ENCODE measurements at places on chromosomes 11 and 22.

DNA sequence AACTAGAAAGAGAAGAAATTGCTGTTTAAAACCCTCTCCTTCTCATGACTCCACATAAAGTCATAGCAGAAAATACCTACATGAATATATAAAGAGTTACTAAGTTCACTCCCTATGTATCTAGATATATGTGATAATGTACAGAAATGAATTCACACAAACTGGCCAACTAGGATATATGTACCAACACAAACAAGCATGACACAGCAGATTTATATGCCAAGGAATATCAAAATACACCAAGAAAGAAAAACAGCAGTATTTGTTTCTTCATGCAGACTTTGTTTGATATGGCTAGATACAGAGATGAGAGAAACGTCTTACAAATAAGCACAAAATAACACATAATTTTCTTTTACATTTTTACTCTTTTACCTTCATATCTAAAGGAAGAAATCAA is 1.8 kb downstream of the OR51G1 start:
- DNase-seq, result no peak

- DNase-seq, result no peak
Observed at GRCh38 chr11:74992852-74993251, 4.1 kb downstream of the NEU3 start.

DNA sequence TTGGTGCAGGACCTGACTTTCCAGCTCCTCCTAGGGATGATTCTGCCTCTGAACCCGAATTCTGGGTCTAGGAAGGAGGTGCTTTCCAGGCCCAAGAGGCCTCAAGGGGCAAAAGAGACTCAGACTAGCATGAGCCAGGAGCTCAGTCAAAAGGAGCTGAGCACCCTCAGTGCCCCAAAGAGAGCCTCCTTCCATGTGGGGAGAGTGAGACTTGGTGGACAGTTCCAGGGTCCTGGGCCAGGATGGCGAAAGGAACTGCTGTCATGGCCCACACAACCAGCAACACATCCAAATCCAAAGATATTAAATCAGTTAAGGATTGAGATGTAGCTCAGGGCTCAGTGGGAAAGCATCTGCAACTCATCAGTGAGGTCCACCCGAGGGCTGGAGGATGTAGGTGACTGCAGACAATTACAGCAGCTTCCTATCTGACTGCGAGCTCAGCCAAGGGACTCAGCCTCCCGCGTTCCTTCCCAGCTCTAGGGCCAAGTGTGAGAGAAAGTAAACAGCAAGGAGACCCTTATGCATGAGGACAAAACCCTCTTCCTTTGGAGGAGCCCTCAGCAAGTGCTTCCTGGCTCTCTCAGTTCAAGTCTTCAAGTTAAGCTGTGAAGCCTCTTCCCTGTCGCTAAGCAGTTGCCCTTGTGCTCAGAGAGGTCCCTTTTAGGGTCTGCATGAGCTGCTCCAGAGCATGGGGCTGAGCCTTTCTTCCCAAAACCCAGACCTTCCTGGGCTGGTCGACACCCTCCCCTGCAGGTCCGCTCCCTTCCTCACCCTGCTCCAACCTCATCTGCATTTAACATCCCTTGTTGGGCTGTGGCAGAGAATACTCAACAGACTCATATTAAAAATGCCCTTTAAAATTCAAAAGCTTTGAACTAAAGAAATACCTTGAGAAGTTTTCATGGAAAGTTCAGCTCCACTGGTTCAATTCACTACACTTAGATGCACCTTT is 35.8 kb downstream of the C11orf58 start:
- DNase-seq, result no peak

DNA sequence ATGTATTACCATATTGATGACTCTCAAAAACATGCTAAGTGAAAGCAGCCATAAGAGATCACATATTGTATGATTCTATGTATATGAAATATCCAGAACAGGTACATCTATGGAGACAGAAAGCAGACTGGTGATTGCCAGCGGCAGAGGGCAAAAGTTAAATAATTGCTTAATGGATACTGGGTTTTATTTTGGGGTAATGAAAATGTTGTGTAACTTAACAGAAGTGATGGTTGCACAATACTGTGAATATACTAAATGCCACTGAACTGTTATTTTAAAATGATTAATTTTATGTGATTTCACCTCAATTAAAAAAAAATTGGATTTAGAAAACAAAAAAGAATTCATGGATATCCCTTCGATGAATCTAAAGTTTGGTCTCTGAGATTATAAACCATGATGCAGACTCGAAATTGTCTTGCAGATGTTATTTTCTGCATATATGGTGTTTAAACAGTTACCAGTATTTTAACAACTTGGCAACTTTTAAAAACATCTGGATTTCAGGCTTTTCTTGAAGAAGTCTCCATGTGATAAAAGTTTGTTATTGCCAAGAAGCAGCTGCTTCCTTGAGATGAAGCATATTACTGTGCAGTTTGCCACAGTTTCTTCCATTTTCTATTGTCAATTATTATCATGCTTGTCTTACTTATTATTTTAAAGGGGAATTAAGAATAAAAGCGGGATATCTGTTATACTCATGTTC is 38.1 kb downstream of the LARGE2 start:
- no peak for DNase-seq

GRCh38 chr22:45919504-45920286 is 57.3 kb downstream of the WNT7B start:
- DNase-seq, result no peak

DNA sequence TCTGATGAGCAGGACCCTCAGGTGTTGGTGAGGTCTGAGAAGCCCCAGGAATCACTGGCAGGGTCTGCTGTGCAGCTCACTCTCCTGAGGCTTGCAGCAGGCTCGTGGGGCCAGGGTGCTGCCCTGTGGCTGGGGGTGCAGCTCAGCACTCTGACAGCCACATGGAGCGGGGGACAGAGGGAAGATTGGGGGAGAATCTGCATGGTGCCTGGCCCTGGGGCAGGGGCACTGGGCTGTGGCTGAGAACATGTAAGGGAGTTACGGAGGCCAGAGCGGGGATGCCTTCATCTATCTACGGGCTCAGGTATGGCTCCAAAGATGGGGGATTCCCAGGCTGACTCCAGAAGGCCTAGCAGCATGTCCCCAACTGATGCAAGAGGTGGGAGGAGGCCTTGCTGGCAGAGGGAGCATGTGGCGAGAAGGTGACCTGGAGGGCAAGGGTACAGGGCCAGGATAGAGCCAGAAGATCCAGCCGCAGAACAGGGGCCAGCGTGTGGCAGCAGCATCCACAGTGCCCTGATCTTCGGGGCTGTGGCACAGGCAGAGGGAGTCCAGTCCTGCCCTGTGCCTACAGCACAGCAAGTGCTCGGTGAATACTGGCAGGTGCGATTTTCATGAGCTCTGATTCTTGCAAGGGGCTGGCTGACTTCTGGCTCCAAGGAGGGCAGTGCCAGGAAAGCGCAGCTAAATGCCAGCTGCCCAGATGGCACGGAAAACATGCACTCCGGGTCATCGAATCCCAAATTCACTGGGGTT is 184.7 kb downstream of the CTTN start:
- no peak for DNase-seq

DNA sequence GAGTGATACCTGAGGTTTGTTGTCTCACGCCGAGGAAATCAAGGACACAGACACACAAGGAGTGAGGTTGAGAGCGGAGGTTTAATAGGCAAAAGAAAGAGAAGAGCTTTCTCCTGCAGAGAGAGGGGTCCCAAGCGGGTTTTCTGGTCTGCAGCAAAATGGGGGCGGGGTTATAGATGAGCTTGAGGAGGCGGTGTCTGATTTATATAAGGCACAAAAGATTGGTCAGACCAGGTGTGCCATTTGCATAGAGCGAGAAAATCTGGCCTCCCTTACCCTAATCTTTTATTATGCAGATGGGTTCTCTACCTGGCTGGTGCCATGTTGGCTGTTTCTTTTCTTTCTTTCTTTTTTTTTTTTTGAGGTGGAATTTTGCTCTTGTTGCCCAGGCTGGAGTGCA is 11.8 kb downstream of the C11orf96 start:
- no peak for DNase-seq

DNA sequence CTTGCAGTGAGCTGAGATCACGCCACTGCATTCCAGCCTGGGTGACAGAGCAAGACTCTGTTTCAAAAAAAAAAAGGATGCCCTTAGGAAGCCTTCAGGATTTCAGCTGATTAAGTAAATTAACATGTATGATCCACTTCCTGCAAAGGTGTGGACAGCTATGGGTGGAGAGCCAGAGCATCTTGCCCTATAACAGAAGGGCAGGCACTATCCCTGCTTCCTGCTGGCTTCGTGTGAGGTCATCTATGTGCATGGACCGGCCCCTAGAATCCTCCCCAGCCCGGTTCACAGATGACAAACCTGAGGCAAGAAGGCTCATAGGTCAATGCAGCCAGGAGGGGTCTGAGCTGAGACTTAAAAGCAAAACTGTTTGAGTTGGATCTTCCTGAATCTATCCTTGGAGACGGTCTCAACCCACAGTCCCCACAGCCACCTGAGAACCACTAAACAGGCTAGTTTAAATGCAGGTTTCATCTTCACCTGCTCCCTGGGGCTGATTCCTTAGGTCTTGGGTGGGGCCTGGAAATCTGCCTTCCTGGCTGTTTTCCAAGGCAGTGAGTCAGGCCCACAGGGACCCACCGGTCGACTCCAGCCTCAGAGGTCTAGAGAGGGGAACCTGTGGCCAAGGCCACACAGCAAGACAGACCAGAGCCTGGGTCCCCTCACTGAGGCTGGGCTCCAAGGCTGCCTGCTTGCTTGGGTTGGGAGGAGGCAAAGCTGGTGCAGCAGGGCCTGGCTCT is 55.2 kb upstream of the MPEG1 start:
- no peak for DNase-seq

- DNase-seq, result peak; percentile 30
Observed at GRCh38 chr22:29937940-29938693, 55.1 kb downstream of the MTMR3 start.

DNA sequence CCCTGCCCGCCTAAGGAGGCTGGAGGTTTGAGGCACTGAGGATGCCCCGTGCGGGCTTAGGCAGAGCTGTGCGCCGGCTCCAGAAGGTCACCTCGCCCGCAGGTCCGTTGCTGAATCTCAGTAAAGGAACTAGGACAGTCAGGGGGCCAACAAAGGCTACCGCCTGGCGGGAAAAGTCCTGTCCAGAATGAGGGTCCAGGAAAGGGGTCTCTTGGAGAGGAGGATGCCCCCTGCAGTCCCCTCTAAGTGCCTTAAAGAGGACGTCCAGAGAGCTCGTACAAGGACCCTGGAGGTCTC is 548 bp downstream of the PVALB start:
- DNase-seq, result no peak

- DNase-seq, result peak; percentile 68
Observed at GRCh38 chr11:110092515-110093406, at the start of gene ZC3H12C. Gene ZC3H12C, plus strand, starts transcription at chr11:110093392. Its CDS starts 20 bp downstream, at chr11:110093412.

- no peak for DNase-seq
Observed at GRCh38 chr11:1303973-1304372, 5.5 kb downstream of the TOLLIP start.

GRCh38 chr11:33500861-33501479 is 199.7 kb downstream of the C11orf91 start:
- no peak for DNase-seq

DNA sequence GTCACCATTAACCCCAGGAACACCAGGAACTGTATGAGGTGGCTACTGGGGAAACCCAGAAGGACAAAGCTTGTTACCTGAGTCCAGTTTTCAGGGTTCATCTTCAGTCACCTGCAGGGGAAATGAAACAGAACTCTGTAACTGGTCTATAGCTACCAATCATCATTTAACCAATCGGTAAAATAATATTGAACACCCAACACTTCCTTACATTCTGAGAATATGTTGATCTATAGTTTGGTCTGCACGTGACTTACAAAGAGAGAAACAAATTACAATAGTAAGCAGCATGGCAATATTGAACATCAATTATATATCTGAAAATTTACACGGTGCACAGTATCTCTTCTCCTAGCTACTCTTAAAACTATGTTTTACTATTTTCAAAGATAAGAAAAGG is at the start of gene OR6T1:
OR6T1 (minus strand) TSS at position 101 of the 400 bp plus-strand sequence; CDS start at position 101, 0 bp downstream.
- no peak for DNase-seq

DNA sequence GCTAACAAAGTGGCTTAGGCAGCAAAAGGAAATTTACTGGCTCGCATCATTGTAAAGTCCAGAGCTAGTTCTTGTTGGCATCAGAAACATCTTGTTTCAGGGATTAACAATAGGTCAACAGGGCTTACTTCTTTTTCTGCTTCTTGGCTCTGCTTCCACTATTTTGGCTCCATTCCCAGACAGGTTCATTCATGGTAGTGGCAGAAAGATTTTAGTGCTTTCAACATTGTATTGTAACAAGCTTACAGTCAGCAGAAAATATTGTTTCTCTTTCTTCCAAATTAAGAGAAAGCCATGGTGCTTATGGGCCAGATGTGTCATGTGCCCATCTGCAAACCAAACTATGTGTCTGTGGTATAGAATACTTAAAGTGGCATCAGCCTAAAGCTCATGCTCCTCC is 315.6 kb downstream of the RAB38 start:
- no peak for DNase-seq

DNA sequence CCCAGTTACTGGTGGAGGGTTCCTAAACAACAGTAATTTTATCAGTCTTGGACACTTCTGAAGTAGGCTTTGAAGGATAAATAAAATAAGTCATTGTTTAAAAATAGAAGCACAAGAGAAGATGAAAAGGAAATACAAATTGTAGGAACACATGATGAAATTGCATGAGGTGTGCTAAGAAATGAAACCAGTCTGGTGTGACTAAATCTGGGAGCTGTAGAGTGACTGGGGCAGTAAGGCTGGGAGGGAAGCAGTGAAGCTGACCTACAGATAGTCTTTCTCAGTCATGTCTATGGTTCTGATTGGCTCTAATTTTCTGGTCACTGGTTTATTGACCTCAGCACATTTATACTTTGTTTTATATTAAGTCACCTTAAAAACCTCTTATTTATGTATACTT is 139.1 kb downstream of the SLC17A6 start:
- no peak for DNase-seq

GRCh38 chr22:42960531-42961399 is 54.2 kb downstream of the PACSIN2 start:
- no peak for DNase-seq

DNA sequence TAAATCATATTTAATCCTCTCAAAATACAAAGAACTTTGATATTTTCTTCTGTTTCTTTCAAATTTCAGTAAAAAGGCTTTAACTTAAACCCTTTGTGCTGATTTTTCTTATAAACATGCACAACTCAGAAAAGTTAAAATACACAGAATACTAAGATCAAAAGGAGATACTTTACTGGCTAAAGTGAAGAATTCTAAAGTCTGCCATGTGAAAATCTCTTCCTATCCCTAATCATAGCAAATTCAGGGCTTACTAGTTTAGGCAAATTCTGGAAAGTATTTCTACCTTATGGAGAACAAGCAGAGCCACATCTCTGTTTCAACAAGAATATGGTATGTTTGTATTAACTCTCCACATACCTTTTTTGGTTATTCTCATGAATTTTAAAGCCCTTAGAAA is 96.6 kb downstream of the PGR start:
- DNase-seq, result no peak

GRCh38 chr11:79431535-79431934 is 9.3 kb downstream of the TENM4 start:
- no peak for DNase-seq

DNA sequence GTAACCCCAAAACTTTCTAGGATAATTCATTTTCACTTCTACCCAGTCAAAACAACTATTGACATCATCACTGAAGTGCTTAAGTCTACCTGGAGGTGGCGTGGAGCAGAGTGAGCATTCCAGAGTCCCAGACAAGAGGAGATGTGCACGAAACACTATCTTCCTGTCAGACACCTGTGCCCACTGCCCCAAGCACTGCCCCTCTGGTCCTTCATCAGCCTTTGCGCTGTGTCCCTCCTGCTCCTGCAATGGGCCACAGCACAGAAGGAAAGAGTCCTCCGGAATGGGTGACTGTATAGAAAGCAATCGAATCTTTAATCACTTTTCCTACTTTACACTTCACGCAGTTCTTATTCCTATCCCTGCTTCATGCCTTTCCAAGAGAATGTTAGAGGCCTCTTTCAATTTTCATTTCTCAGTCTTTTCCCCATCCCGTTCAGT is 512 bp upstream of the GRIA4 start:
- DNase-seq, result peak; percentile 17

GRCh38 chr22:49278340-49278739 is 549.3 kb downstream of the BRD1 start:
- no peak for DNase-seq
